T-helper 2 cell (primary cell): ENCODE measurements at places on chromosomes 16 and 17.

DNA sequence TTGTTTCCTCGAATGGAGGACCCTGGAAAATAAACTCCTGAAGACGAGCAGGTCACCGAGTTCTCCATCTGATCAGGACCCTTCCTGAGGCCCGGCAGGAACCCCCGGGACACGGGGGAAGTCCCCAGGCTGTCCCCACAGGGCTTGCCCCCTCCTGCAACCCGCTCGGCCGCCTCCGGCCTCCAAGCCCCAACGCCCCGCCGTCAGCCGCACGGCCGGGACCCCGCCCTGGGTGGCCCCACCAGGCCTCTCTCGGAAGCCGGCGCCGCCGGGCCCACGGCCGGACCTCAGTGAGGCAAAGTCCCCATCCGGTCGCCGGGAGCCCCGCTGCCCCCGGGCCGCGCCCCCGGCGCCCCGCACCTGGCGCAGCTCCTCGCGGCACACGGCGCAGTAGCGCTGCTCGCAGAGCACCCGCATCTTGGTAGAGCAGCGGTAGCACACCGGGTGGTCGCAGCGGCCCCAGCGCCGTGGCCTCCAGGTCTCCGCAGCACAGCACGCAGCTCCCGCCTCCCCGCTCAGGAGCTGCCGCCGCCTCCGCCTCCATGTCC is 383 bp downstream of the ZNF598 start:
- no peak for DNase-seq

GRCh38 chr17:48618256-48618896 is 3.3 kb upstream of the HOXB8 start:
- peak; percentile 63 for DNase-seq

- no peak for DNase-seq
Measured at GRCh38 chr16:51982715-51983680, 563.9 kb downstream of the TOX3 start.

DNA sequence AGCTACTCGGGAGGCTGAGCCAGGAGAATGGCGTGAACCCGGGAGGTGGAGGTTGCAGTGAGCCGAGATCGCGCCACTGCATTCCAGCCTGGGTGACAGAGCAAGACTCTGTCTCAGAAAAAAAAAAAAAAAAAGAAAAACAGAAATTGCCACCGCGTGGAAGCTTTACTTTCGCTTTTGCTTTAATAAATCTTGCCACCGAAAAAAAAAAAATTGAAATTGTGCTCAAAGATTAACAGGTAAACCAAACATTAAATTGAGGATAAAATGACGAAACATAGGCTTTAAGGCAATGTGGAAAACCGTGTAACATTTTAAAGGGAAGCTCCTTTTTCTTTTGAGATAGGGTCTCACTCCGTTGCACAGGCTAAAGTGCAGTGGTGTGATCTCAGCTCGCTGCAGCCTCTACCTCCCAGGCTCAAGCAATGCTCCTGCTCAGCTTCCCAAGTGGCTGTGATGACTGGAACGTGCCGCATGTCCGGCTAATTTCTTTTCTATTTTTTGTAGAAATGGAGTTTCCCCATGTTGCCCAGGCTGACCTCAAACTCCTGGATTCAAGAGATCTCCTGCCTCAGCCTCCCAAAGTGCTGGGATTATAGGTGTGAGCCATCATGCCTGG is 40.1 kb downstream of the ZNF276 start:
- peak; percentile 57 for DNase-seq

GRCh38 chr16:70754371-70754770 is 46.6 kb downstream of the VAC14 start:
- no peak for DNase-seq

DNA sequence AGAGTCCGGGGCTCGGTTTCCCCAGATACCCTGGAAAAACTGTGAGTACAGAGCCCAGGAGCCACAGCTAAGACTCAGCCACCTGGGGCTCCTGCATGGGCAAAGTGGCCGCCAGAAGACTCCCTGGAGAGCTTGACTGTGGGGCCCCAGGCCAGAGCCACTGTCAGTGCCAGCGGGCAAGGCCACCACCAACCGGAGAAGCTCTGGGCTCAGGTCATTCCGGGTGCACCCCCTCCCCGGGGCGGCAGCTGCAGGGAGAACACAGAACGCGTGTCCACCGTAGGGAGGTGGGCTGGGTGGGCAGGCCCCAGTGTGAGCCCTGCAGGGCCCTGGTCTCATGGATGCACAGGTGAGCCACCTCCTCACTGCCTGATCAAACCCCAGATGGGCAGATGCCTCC is 22.3 kb upstream of the RBFOX3 start:
- DNase-seq: no peak

- peak; percentile 8 for DNase-seq
Measured at GRCh38 chr16:87463722-87464690, 28.8 kb downstream of the ZCCHC14 start.

DNA sequence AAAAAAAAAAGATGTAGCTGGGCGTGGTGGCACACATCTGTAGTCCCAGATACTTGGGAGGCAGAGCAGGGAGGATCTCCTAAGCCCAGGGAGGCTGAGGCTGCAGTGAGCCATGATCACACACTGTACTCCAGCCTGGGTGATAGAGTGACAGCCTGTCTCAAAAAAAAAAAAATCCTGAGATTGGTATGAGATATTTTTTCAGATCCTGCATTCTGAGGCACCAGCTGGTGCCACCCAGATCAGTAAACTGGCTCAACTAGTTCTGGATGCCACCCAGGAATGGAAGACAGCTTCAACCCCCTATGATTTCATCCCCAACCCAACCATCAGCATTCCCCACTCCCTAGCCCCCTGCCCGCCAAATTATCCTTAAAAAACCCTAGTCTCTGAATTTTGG is 7.1 kb upstream of the GJC1 start:
- no peak for DNase-seq

DNA sequence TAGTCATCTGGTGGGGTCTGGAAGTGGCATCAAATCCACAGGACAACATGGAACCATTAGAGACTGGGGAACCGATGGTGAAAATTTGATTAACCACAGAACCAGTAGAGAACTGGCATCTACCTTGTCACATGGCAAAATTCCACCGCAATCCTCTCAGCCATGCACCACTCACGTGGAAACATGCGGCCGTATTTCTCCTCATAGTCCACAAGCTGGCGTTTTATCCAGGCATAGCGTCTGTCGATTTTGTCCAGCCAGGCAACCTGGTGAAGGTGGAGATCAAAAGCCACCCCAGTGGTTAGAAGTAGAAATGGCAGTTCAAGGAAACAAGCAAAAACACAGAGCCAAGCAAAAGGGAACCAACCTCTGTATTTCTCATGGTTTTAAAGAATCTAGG is 87.6 kb downstream of the VPS53 start:
- DNase-seq: no peak

DNA sequence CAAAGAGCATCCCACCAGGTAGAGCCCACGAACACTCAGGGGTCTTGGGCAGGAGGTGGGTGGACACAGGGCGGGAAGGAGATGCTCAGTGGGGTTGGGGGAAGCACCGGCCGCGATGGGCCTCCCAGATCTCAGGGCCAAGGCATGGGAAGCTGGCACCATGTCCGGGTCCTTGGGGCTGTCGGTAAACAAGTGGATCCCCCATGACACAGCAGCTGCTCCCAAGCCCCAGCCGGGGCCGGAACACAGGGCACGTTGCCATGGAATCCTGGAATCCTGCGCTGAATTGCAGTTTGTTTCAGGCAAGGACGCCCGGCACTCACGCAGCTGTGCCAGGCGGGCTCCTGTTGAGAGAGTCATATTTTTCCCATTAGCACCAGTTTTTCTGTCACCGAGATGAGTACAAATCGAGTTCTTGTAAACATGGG is 23.0 kb upstream of the CHMP6 start:
- no peak for DNase-seq

GRCh38 chr16:28883221-28883996 is 5.1 kb downstream of the ATP2A1 start:
- no peak for DNase-seq

GRCh38 chr17:66582373-66583111 is 252.4 kb upstream of the CACNG5 start:
- DNase-seq: no peak

- DNase-seq: no peak
Measured at GRCh38 chr16:72182976-72183375, 11.0 kb upstream of the PMFBP1 start.

- DNase-seq: no peak
Measured at GRCh38 chr16:17370731-17371285, 100.0 kb downstream of the XYLT1 start.

GRCh38 chr16:86667035-86667434 is 88.7 kb downstream of the FOXL1 start:
- no peak for DNase-seq

DNA sequence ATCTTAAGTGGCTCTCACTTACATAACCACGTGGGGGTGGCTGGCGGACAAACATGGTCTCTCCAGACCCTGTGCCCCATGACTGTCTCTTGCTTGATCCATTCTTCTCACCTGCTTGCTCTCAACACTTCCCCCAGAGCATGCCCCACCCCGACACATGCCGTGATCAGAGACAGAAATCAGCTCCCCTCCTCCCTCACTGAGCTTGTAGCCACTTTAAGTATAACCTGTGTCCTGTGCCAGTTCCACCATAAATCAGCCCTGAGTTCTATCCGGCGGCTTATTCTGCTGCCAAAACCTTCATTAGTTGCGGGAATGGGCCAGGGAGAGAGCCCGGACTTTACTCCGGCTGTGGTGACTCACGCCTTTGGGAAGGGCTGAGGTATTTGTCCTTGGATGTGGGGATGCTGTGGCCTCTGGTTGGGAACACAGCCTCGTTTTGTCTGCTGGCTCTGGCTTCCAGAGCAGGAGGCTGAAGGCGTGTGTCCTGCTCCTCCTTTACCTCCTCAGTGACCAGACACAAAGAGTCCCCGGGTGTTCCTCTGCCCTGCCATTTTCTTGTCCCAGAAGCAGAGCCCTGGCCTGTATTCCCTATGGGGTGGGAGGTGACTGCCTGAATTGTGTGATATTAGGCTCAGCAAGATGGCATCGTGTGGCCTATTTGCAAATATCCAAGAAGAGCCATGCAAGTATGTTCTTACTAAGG is 21.1 kb downstream of the ANKRD40 start:
- DNase-seq: no peak

DNA sequence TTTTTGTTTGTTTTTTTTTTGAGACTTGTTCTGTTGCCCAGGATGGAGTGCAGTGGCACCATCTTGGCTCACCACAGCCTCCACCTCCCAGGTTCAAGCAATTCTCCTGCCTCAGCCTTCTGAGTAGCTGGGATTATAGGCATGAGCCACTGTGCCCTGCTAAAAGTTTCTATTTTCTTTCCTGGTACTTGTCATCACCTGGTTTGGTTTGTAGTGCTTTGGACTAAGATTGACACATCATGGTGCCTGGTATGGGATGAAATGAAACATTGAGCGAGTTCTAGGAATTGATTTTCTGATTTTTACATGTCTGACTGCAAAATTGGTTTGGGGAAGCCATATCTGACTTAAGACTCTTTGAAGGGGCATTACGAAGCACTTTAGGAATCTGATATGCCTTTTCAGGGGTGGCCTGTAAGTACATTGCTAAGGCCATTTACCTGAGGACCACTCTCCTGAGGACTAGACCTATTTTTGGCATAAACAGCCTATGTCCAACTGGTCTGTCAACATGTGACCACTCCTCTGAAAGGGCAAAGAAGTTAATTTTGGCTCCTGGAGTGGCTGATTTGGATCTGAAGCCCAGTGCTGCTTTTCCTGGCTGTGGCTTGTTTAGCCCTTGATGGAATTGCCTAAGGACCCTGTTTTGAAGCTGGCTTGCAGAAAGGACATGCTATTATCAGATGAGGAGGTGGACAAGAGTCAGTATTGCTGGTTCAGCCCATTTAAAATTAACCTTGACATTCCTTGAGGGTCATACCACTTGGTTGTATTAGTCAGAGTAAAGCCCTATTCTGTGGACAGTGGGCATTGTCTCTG is 18.4 kb upstream of the TBKBP1 start:
- no peak for DNase-seq

DNA sequence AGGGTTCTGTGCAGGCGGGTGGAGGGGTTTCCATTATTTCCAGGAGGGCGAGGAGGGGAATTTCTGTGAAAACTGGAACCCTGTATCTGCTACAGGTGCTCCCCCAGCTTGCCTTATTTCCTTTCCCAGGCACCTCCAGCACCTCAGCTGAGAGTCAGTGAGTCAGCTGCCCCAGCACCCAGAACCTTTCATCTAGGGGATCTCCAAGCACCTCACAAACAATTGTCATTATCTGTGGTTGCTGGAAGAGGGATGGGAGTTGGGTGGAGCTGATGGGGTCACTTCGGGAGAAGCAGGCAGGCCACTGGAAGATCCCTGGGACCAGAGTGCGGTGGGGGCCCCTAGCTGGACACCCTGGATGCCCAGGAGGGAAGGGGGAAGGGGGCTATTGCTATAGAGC is 10.0 kb upstream of the CLUH start:
- no peak for DNase-seq

DNA sequence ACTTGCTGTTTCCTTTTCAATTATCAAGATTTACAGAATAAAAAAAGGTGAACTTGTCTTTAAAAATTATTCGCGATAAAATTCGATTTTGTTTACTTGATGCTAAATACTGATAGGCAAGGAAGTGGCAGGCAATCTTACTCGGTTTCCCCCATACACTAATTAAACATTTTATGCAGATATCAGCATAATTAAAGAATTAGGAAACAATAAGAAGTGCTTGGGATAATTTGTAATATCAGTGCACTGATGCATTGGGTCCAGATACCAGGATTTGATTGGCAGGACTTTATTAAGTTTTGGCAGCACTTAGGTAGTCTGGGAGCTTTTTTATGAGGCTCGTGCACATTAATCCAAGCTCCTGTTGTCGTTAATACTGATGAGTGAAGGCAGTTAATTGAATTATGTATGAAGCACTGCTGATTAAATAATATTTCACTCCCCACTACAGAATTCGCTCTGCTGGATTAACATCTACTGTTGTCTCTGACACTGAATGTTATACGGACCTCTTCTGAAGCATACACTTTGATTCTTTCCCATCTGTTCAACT is 165.6 kb downstream of the CA10 start:
- DNase-seq: no peak

DNA sequence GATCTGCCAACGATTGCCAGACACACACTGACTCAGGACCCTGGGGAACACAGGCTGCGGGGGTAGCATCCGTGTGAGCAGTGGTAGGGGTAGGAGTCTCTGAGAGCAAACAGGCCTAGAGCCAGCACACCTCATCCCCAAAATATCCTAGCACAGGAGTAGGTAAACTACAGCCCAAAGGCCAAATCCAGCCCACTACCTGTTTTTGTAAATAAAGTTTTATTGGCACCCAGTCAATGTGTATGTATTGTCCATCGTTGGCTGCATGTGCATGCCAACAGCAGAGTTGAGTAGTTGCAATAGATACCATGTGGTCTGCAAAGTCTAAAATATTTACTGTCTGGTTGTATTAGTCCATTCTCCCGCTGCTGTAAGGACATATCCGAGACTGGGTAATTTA is 55.5 kb upstream of the GPRC5B start:
- DNase-seq: no peak

DNA sequence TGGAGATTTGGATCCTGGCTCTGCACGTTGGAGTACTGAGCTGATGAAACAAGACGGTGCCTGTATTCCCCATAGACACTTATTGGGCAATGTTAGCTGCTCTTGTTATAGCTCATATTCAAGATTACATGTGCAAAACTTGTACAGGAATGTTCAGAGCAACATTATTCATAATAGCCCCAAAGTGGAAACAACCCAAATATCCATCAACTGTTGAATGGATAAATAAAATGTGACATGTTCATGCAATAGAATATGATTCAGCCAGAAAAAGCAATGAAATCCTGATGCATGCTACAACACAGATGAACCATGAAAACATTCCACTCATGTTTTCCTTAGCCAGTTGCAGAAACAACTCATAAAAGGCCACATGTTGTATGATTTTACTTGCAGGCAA is 5.7 kb upstream of the SDR42E1 start:
- DNase-seq: no peak
